ENCODE measurements at places on chromosomes 7 and 10.

GRCh38 chr7:99943641-99944496, 14.4 kb upstream of the GJC3 start:
- no peak for DNase-seq

DNA sequence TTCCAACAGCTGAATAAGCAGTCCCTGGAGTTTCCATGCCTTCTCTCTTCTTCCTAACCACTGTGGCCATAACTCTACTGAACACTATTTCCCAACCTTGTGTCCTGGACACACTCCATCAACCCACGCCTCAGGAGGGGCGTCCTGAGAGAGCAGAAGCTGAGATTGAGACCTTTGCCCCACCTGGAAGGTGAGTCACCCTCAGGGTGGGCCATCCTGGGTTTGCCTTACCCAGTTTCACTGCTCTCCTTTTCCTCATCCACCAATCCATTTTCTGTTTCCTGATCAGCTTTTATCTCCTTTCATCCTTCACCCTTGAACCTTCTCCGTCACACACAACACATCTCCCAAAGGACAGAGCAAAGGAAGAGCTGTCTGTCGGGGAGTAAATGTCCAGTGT, 91.4 kb downstream of the TMEM130 start:
- DNase-seq, result no peak

DNA sequence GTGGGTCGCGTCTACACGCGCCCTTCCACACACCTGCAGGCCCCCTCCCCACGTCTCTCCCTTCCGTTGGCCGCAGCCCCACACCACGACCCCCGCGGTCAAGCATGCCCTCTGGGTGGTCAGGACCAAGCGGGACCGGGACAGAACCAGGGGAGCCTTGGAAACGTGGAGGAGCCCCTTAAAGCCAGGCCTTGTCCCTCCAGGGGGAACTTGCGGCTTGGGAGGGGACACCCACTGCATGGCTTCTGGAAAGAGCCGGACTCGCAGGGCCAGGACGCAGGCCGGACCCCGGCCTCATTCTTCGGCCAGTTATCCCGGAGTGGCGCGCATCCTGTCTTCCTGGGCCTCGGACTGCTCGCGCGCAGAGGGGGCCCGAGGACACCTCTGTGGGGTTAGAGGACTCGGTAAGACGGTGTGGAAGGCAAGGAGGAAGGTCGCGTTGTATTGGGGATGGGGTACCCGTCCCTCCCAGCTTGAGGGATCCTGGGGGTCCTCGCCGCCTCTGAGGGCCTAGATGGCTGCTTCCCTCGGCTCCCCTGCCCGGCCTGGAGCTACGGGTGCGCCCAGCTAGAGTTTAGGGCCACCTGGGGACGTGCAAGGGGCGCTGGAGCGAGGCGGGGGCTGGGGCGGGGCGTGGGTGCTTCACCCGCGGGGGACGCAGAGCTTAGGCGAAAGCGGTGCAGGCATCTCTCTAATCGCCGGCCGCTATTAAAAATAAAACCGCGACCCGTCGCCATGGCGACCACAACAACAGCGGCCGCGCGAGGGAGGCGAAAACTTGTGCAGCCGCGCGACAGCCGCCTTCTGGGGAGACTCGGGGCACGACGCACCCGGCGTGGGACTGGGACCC, 1.8 kb upstream of the PDGFA start:
- peak; percentile 57 for DNase-seq

GRCh38 chr7:1348096-1348822, 111.0 kb downstream of the MICALL2 start:
- no peak for DNase-seq

- no peak for DNase-seq
These were observed 77.5 kb upstream of the YAE1 start for GRCh38 chr7:39488467-39489393.

DNA sequence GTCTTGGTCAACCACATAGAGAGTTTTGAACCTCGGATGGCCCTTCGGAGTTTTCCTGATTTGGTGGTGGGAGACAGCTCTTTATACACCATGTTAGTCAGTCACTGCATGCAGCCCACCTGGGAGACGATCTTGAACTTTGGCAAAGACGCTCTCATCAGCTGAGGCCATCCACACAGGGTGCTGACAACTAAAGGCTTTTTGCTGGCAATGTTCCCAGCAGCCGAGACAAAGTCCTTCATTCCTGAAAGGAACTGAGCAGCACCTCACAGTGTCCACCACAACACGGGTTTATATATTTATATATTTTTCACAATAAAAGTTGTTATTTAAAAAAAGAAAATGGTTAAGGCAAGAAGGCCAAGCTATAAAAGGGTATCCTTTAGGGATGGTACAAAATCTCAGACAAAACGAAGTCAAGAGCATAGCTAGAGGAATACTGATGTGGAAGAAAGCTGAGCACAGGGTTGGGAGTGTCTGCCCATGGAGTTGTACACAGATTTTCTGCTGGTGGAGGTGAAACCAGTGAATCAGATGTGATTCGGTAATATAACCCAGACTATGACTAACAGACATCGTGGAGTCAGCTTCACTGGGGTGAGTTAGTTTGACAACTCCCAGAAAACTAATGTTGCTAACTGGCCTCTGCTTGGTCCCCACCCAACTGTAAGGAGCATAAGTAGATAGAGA, 27.4 kb upstream of the CAPZA2 start:
- peak; percentile 76 for DNase-seq

DNA sequence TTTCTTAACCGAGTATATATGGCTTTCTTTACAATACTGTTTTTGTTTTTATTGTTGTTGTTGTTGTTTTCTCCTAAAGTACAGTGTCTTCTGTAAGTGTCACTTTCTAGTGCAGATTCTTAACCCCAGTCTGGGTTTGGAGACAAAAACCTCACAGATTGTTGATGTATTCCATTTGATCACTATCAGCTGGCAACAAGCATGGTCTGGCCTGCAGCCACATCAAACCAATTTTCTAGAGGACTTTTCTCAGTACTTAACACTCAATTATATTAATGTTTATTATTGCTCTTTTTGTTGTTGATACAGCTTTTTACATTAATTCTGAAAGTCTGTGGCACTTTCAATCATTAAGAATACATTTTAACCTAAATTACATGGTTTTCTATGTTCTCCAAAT, 17.1 kb downstream of the LRRN3 start:
- DNase-seq, result no peak

DNA sequence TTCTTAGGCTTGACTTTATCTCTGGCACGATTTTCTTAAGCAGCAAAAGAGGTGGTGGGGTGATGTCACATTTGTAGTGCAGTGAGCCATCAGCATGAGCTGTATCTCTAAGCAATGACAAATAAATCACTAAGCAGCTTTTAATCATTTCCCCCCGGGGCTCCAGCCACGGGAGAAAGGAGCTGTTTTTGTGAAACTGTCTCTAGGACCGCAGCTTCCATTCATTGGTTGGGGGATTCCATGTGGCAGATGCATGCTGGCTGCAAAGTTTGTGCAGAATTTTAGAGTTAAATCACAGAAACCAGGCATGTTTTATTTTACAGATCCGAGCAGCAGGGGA, 464 bp downstream of the KIAA1217 start:
- DNase-seq, result peak; percentile 28

DNA sequence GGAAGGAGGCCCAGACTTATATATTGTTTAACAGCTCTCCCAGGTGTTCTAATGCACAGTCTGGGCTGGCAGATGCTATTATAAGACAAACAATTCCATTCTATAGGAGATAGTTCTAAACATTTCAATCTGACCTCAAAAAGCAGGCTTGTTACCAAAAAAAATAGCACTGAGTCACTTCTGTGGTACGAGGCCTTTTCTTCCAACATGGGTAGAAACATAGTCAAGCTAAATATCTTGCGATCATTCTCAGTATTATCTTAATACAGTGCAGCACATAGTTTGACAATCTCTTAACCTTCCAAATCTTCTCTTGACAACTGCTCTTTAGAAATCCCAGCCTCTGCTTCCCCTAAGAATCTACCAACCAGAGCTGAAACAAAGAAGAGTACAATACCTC, 46.6 kb upstream of the MKX start:
- no peak for DNase-seq

GRCh38 chr10:89301721-89302445, at the start of gene IFIT2:
Gene IFIT2 (plus strand): TSS chr10:89302046. CDS start chr10:89302124, 78 bp downstream.
- peak; percentile 75 for DNase-seq

DNA sequence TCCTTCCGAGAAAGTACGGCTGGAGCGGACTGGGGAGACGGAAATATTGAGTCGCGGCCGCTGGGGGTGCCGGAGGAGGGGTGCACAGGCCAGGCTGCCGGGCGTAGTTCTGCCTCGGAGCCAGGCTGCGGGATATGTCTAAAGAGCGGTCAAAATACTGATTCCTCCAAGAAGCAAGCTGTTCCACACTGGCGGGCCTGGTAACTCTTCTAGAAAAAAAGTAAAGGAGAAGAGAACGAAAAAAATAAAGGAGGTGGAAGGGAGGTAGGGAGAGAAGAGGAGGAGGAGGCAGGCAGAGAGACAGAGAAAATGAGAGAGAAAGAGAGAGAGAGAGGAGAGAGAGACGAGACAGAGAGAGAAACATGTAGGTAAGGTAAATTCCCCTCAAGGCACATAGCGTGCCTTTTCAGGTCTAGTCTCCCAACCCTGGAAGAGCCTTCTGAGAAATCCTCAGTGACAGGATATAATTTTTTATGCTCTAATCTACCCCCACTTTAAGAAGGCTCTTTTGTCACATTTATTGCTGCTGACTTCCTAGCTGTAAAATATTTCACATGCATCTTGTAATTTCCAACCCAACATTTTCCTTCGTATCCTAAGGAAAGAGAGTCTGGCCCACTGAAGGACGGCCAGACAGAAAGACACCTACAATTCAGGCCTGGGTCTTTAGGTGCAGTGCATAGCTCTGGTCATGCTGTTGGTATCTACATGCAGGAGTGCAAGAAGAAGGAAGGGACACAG, 5.7 kb downstream of the DLX5 start:
- no peak for DNase-seq

DNA sequence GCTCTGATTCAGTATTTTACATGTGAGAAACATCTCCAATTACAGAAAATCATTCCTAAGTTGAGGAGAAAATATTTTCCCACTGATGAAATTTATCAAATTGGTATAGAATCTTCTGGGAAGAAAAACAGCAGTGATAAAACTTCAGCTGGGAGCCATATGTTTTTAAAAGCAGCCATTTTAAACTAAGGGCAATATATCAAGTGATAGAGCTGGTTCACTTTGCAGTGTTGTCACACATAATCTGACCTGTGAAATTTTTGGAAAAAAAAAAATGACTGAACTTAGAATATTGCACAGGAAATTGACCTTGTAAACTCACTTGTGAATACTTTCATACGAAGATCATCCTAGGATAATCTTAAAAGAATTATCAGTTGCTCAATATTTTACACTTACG, 10.5 kb upstream of the EZH2 start:
- no peak for DNase-seq

GRCh38 chr7:110386006-110386405, 704.9 kb upstream of the LRRN3 start:
- no peak for DNase-seq

DNA sequence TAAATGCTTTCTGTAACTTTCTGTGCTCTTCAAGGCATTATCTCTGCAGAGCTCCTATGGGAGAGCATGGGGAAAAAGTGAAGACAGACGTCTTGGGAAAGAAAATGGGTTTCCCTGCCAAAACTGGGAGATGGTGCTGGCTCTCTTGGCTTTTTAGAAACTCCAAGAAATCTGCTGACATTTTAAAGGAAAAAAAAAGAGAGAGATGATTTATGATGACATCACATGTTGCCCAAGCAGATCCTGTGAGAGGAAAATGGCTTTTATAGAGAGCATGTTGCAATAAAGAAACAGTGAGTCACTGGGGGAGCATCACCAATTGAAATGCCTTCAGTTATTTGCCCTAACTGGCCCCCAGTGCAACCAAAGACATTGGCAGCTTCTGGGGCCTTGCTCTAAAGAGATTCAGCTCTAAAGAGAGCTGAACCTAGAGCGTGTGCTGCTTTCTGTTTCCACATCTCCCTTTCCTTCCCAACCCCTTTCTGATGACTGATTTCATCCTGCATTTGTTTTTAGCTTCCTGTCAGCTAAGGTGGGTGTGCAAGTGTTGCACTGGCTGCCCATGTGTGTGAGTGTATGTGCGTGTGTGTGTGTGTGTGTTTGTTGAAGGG, 37.7 kb downstream of the LRMDA start:
- peak; percentile 95 for DNase-seq

- DNase-seq, result no peak
These were observed 43.3 kb upstream of the CCDC71L start for GRCh38 chr7:106704000-106704840.

DNA sequence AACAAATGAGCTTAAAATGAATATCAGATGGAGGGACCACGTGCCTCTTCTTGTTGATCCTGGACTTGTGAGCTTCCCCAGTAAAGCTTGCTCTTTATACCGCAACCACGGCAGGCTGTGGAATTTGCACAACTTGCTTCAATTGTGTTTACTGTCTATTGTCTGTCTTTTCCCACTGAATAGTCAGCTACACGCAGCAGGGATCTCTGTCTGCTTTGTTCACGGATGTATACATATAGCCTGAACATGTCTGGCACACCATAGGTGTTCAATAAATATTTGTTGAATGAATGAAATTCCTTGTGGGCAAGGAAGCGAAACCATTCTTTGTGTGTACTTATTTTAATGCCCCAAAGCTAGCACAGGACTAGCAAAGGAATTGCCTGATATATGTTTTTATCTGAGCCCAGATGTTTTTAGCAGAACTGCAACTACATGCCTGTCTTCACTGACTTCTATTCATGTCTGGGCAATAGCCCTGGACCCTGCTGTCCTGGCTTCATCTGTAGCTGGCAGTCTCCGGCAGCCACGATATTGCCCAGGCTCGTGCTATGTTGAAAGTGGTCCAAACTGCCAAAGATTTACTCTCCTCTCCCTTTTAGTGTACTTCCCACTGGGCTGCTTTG, 29.9 kb upstream of the IFRD1 start:
- peak; percentile 37 for DNase-seq

GRCh38 chr10:102493771-102494170, 8.7 kb downstream of the ACTR1A start:
- no peak for DNase-seq

DNA sequence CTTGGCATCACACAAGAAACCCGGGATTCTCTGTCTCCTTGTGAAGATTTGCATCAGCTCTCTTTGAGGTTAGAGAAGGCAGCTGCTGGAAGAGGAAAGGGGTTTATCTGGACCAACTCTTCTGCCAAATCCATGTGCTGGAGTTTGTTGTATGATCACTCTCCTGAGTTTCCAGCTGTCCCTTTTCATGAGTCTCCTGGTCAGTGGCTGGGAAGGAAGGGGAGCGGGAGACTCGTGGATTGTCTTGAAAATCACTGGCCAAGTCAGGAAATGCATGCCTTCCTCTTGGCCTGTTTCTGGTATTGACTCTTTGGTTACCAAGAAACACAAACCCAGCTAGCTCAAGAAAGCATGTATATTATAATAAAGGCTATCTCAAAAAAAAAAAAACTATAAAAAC, 38.8 kb downstream of the TACR2 start:
- DNase-seq, result no peak

DNA sequence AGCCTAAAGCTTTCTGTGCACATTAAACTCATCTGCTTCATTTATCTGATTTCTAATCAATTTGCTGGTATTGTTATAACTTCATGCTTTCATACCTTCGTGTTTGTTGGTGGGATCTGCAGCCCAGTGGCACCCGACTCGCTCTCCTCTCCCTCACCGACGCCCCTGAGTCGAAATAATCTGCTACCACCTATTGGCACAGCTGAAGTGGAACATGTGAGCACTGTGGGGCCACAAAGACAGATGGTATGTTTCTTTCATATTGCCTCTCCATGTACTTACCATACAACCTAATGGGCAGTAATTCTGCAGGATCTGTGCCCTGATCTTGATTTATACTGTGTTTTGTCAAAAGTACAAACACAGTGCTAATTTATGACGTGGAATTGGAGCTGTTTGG, 12.4 kb downstream of the DNAJC9 start:
- no peak for DNase-seq

Data from cardiac fibroblast (primary cell).